ENCODE measurements at places on chromosomes 5 and 9.

GRCh38 chr5:102668220-102668932 lies 86.7 kb upstream of the PAM start:
- DNase-seq, result no peak

- DNase-seq, result peak; percentile 59
These were observed at the start of gene DMRTA1 for GRCh38 chr9:22446589-22446949. TSS of gene DMRTA1 (plus strand) at chr9:22446824. CDS start at chr9:22447066, 242 bp downstream.

- no peak for DNase-seq
These were observed 25.7 kb upstream of the TNIP1 start for GRCh38 chr5:151106509-151106908.

GRCh38 chr9:95756986-95757385 lies 118.5 kb upstream of the ERCC6L2 start:
- no peak for DNase-seq

DNA sequence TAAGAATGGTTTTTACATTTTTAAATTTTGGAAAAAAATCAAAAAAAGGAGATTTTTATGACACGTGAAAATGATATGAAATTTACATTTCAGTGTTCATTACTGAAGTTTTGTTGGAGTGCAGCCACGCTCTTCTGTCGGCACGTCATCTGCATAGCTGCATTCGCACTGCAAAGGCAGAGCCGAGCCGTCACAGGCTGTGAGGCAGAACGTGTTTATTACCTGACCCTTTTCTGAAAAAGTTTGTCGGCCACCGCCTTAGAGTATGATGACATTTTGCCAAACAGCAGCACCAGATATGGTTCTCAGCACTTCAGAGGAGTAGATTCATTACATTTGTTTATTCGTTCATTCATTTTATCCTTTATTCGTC lies 24.1 kb downstream of the HRH2 start:
- no peak for DNase-seq

DNA sequence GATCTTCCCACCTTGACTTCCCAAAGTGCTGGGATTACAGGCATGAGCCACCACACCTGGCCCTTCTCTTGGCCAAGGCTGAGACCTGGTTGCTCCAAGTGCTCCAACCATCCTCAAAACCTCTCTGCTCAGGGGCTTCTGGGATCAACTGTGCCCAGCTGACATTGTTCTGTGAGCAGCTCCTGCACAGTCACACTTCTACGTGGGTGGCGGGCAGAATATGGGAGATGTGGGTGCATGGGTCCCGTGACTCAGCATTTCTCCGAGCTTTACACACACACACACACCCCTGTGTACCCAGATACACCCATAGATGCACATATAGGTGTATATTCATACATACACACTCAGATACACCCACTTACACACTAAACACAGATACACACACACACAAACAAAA lies 10.5 kb upstream of the MYORG start:
- DNase-seq, result no peak

- DNase-seq, result peak; percentile 30
These were observed 176.6 kb upstream of the C9orf72 start for GRCh38 chr9:27749838-27750237.

- no peak for DNase-seq
These were observed 18.5 kb downstream of the SLC12A7 start for GRCh38 chr5:1093361-1093760.

GRCh38 chr9:129773262-129774048 lies 20.6 kb upstream of the PTGES start:
- DNase-seq, result no peak

DNA sequence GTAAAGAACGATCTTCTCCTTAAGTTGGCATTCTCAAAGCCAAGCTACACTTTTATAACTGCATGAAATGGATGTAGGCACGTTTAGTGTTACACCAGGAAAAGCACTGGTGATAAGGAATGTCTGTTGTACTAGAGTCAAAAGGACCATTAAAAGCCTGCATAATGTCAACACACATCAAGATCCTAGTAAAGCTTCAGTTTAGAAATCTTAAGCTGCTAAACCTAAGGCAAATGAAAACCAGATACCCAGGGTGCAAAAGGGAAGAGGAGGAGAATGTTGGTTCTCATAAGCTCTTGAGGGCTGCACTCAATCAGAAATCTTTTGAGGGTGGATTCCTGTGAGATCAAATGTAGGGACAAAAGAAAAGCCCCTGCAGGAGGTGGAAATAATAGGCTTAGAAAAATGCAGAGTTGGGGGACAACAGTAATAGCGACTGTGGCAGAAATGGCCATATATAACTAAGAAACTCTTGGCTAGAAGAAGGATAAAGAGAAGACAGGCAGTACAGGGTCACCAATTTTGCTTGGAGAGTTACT lies 148.2 kb downstream of the FBXL17 start:
- DNase-seq, result no peak

- DNase-seq, result no peak
These were observed 77.8 kb upstream of the OTULINL start for GRCh38 chr5:14503681-14504331.

GRCh38 chr5:26388976-26389375 lies 649.4 kb downstream of the CDH9 start:
- peak; percentile 66 for DNase-seq

DNA sequence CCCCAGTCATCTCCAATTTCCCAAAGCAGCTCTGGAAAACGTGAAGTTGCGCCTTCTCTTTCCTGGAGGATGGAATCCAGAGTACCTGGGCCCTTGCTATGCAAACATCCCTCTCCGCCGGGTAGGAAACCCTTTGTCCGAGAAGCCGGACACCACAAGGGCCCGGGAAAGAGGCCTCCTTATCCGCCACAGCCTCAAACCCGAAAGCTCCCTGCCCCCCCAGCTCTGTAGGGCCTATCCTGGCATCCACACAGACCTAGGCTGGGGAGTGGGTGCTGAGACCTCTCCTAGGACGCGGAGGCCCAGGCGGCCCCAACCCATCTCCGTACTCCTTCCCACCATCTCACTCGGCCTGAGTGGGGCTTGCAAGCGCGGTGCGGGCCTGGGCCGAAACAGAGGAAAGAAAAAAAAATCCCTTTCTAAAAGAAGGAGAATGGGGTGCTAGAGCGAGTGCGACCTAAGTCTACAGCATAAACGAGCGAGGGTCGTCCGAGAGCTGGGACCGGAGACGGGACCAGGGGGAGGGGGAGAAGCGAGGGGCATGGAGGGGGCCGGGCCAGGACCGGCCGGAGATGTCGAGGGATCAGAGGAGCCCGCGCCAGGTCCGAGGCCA lies 624 bp downstream of the FBXW11 start:
- DNase-seq, result peak; percentile 26

GRCh38 chr5:169521366-169521983 lies 62.1 kb upstream of the SPDL1 start:
- DNase-seq, result no peak

DNA sequence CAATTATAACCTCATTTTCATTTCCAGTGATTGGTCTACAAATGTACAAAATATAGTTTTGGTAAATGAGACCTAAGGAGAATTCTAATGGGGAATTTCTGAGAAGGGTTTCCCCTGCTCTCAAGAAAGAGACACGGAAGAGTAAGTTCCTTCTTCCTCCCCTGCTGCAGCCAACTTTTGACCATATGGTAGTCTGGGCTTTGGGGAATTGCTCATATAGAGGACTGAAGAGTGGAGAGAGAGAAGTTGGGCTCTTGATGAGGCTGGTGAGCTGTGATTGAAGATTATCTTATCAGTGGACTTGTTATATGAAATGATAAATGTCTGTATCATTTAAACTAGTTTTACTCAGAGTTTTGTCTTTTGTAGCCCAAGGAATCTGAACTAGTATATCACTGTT lies 4.3 kb upstream of the LNPEP start:
- DNase-seq, result no peak

DNA sequence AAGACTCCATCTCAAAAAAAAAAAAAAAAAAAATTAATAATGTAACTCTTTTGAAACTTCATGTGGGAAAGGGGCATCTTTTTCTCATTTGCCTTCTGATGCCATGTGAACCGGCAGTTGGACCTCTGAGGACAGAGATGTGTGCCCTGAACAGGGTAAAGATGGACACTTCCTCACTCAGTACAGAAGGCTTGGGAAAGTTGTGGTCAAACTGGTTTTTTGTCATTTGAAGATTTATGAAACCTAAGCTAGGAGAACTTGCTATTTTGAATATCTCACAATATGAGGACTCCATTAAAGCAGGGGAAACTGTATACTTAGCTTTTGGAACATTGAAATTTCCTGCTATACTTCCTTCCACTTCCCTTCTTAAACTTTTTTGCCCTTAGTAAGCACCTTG lies 147.5 kb upstream of the ALDH1B1 start:
- DNase-seq, result no peak

DNA sequence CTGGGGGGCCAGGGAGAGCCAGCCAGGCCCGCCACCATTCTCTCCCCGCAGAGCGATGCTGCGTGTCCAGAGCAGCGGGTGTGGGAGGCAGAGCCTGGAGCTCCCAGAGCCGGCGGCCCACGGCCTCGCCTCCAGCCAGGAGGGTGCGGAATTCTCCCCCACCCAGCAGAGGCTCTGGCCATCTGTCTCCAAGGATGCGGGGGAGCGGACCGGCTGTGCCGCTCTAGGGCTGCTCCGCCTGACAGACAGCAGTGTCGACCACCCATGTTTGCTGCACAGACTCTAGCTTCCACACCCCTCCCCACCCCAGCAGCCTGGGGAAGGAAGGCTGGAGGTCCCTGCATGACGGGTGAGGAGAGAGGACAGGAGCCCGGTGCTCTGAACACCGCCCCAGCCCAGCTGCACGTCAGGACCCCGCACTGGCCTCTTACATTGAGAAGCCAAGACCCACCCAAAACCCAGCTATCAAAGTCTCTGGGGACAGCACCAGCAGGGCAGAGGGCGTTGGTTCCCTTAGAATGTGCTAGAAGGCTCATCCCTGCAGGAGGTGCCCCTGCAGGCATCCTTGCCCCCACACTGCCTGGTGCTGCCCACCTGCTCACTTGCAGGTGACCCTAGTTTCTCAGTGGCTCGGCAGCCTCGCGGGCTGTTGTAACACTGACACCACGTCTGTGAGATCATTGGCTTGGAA lies 29.7 kb upstream of the FCN1 start:
- no peak for DNase-seq

GRCh38 chr9:134215699-134216448 lies 51.5 kb upstream of the RNU6ATAC start:
- no peak for DNase-seq

DNA sequence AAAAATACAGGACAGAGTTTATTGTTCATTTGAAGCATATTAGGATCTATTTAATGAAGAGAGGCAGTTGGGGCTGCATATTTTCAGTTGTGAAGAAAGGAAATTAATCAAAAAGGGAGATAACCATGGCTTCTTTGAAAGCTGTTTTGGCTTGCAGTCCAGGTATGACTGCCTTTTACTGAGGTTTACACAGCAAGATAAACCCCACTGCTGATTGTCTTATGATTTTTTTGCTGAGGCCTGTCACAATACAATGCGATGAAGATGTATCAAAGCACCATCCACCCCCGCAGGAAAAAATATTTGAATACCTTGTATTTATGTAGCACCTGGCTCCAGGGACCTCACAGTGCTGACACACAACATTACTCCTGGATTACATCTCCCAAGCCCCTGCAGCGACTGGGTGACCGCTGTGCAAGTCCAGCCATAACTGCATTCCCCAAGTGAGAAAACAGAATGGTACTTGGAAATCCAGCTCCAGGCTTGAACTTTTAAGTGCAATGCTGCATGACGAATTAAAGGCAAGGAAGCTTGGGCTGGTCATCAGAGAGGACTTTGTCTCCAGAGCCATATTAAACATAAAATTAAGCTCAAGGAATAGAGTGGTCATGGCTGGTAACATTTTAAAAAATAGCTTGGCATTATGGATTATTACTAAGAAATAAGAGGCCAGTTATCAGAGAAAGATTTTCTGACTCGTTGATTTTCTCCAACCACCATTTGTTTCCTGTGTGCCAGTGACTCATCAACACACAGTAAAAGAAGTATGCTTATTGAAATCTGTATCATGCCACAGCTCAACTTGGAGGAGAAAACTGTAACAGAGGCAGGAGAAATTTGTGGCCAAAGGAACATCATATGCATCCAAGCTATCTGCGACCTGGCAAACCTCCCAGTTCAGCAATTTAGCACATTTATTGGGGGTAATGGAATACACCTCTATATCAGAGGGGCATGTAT lies 374.2 kb downstream of the MAN2A1 start:
- no peak for DNase-seq

GRCh38 chr9:5938449-5938848 lies 47.8 kb downstream of the MLANA start:
- DNase-seq, result no peak

DNA sequence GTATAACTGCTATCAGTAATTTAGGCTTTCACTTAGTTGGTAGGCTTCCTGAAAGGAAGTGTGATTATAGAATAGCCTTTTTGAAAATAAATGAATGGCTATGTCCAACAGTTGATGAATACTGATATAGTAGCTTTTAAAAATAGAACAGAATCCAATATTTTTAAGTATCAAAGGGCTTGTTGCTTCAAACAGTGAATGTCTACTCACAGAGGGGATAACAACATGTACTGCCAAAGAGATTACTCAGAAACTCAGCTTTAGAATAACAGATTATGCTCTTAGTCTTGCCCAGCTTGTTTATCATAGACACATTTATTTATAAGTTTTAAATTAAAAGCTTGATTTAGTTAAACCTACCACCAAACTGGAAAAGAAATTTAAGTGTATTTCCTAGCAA lies 132.6 kb downstream of the XRCC4 start:
- DNase-seq, result peak; percentile 59

GRCh38 chr9:133735931-133736330 lies 2.2 kb downstream of the SARDH start:
- DNase-seq, result no peak

DNA sequence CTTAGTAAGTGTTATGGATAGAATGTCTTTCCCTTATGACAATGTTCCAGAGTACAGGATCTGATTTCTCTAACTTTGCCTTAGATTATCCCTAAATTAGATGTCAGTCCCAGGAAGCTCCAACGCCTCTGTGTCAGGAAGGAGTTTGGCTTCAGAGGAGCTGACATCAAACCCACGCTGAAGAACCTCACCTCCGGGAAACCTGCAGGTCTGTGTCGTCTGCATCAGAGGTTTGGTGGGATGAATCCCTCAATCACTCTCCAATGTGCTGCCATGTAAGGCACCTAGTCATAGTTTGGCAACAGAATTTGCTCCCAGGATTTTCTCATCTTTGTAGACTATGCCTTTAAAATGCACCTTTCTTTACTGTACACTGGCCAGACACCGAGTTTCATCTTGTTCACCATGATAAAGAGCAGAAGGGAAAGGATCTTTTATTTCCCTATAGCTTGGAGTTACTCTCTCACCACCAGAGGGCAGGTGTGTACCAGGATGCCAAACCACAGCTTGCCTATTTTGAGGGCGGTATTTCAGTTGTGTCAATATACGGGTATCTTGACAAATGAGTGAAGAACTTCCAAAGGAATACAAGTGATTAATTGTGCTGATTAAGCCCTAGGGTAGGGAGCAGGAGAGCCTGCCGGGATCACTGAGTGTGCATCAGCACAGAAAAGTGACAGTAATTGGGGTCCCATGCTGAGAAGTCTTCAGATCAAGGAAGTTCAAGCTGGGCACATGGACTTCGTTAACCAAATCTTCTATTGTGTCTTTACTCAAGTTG lies 23.4 kb downstream of the MINAR2 start:
- DNase-seq, result peak; percentile 70

All from hippocampal formation (tissue), 2 donors.